ENCODE measurements at places on chromosomes 1 and 21. TPM values are rescaled to one million over a fixed set of nuclear protein-coding genes. Genes with fewer than 3 reads are reported as not detected.

The CACHD1 gene
- 4.0 TPM for total RNA-seq

The LCE1E gene
- not detected for total RNA-seq

The ADPRS gene
- 57.4 TPM for total RNA-seq

The PLK3 gene
- total RNA-seq = 32.3 TPM

The RPTN gene
- total RNA-seq = not detected

Data from epithelial cell of alveolus of lung (primary cell).